GM12892 (cell line): ENCODE measurements at places on chromosomes 5 and 9.

DNA sequence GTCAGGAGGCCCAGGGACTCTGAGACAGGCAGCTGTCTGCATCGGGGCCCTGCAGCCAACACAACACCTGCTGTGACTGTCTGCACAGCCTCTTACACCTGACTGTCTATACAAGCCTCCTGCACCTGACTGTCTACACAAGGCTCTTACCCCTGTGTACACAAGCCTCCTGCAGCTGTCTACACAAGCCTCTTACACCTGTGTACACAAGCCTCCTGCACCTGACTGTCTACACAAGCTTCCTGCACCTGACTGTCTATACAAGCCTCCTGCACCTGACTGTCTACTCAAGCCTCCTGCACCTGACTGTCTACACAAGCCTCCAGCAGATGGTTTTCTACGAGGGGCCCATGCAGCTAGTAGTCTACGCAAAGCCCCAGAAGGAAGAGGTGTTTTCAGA, 18.6 kb downstream of the IRX2 start:
- no peak for DNase-seq

DNA sequence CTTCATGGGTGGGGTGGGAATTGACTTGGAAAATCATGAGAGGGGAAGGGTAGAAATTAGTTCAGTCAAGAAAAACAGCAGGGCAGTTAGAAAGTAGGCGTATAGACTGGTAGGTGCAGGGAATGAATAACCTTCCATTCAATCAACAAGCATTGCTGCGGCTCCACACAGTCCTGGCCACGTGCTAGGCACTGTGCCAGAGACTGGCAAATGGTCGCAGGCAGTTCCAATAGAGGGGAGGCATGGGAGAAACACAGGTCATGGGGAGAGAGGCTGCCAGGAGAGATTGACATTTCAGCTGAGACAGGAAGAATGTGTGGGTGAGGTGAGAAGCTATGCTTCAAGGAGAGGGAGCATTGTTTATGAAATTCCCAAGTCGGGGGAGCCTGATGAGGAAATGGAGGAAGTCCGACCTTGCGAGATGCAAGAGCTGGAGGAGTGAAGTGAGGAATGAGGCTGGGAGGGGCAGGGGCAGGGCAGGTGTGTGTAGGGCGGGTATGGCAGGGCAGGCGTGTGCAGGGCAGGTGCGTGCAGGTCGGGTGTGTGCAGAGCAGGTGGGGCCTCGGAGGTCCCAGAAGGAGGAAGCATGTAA, 54.4 kb upstream of the PPARGC1B start:
- no peak for DNase-seq

GRCh38 chr9:96665789-96666188, 10.7 kb upstream of the PRXL2C start:
- DNase-seq = no peak

DNA sequence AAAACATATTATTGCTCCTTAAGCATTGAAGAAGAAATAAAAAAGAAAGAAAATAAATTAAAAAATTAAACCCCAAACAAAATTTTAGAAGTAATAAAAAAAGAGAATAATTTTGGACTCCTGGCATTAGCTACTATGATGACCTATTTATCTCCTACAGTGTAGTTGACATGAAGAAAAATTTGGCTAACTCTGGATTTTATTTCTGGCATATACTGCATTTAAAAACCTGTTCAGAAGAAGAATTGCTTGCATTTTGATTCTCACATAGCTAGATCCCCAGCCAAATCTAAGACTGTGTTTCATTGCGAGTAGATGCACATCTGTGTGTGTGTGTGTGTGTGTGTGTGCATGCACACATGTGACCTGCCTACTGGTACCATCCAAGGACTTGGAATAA, 30.1 kb upstream of the GABRG2 start:
- DNase-seq = no peak

- no peak for DNase-seq
These were observed 118.4 kb downstream of the OXCT1 start for GRCh38 chr5:41751867-41752266.

GRCh38 chr5:32076699-32077695, 97.1 kb downstream of the GOLPH3 start:
- DNase-seq = no peak

DNA sequence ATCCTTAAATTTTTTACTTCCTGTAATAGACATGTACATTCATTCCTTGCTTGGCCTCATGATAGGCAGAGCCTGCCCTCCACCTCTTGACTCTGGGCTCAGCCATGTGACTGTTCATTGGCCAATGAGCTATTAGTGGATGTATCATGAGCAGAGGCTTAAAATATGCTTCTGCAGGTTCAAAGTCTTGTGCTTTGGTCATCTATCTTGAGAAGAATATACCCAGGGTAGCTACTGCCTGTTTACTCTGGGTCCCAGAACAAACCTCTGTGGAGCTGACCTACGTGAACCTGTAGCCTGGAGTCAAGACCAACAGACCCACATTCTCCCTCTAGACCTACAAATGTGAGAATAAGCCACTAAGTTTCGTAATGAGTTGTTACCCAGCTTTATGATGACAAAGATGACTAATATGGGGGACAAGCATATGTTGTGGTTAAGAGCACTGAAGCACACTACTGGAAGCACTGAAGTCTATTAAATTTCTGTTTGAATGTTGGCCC, 244.4 kb downstream of the MAST4 start:
- peak; percentile 15 for DNase-seq

GRCh38 chr5:169343766-169344165, 42.8 kb upstream of the SLIT3 start:
- no peak for DNase-seq

DNA sequence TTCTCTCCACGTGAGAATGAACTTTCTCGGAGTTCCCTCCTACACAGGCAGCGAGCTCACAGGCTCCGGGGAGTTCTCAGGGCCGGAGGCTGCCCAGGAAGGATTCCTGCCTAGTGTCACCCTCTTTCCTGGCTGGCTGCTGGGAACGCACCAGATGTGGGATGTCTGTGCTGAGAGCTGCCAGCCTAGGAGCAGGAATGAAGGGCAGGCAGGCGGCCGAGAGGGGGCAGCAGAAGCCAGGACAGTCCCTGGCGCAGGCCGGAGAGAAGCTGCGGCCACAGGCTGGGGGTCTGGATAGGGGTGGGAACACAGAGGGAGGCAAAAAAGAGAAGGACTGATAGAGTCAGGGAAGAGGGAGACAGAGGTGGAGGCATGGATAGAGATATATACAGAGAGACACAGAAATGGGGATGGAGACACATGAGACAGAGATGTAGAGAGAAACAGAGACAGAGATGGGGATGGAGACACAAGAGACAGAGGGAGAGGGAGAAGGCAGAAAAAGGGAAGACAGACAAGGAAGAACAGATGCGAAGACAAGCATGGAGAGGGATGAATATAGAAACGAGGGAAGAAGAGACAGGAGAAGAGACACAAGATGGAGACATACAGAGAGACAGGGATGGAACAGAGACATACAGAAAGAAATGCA, 25.3 kb upstream of the ENHO start:
- no peak for DNase-seq
